SJSA1 (cell line): ENCODE measurements at places on chromosomes 6 and 20. TPM values are rescaled to one million over a fixed set of nuclear protein-coding genes. Genes with fewer than 3 reads are reported as not detected.

The FITM2 gene
- 4.4 and 6.9 TPM in 2 replicates for total RNA-seq

The ZSCAN9 gene
- 24.3 and 34.9 TPM in 2 replicates for total RNA-seq

The CNBD2 gene
- 3.6 TPM in 2 replicates for total RNA-seq

The BEND6 gene
- 7.0 and 11.9 TPM in 2 replicates for total RNA-seq

The CEP43 gene
- 33.0 and 35.1 TPM in 2 replicates for total RNA-seq

The EDN3 gene
- not detected in 2 replicates for total RNA-seq

The SLC22A7 gene
- total RNA-seq = not detected in 2 replicates

The LRRC73 gene
- total RNA-seq = not detected in 2 replicates

The NKX2-2 gene
- 5.7 and 19.8 TPM in 2 replicates for total RNA-seq

The FABP7 gene
- not detected in 2 replicates for total RNA-seq

The MROH8 gene
- 2.3 and 5.1 TPM in 2 replicates for total RNA-seq

The HRH3 gene
- total RNA-seq = not detected in 2 replicates

The ZC3H12D gene
- not detected in 2 replicates for total RNA-seq

The PCK1 gene
- not detected in 2 replicates for total RNA-seq

The AVP gene
- total RNA-seq = not detected in 2 replicates

- DNase-seq = no peak
Measured at GRCh38 chr6:154555073-154555677, 44.7 kb upstream of the CNKSR3 start.

- no peak for DNase-seq
Measured at GRCh38 chr20:3753098-3753497, 14.5 kb downstream of the ADISSP start.

- DNase-seq = no peak
Measured at GRCh38 chr6:79377047-79377446, 142.6 kb upstream of the HMGN3 start.

GRCh38 chr6:16184129-16184528, 54.3 kb upstream of the GMPR start:
- peak; percentile 18 for DNase-seq

GRCh38 chr20:52655395-52655794, 316.8 kb upstream of the TSHZ2 start:
- DNase-seq = no peak

- DNase-seq = peak; percentile 37
Measured at GRCh38 chr6:34656378-34657036, 40.1 kb downstream of the ILRUN start.

- no peak for DNase-seq
Measured at GRCh38 chr6:3848380-3848779, 793 bp upstream of the FAM50B start.

GRCh38 chr20:37366743-37367142, 20.8 kb downstream of the SRC start:
- DNase-seq = no peak

DNA sequence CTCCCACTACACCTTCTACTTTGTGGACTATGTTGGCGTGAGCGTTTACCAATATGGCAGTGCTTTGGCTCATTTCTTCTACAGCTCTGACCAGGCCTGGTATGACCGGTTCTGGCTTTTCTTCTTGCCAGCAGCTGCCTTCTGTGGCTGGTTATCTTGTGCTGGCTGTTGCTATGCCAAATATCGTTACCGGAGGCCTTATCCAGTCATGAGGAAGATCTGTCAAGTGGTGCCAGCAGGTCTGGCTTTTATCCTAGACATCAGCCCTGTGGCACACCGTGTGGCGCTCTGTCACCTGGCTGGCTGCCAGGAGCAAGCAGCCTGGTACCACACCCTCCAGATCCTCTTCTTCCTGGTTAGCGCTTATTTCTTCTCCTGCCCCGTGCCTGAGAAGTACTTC, 16.5 kb upstream of the EFHC1 start:
- DNase-seq = no peak

GRCh38 chr6:77324866-77325265, 138.4 kb downstream of the HTR1B start:
- DNase-seq = no peak

- no peak for DNase-seq
Measured at GRCh38 chr6:52984247-52984646, 10.8 kb downstream of the GSTA4 start.

- no peak for DNase-seq
Measured at GRCh38 chr20:62734881-62735280, 26.2 kb downstream of the NTSR1 start.

- no peak for DNase-seq
Measured at GRCh38 chr6:129920103-129920798, 59.1 kb upstream of the TMEM244 start.

- DNase-seq = no peak
Measured at GRCh38 chr6:111600154-111600553, 5.5 kb downstream of the TRAF3IP2 start.

- DNase-seq = no peak
Measured at GRCh38 chr20:22508426-22508825, 75.9 kb downstream of the FOXA2 start.

DNA sequence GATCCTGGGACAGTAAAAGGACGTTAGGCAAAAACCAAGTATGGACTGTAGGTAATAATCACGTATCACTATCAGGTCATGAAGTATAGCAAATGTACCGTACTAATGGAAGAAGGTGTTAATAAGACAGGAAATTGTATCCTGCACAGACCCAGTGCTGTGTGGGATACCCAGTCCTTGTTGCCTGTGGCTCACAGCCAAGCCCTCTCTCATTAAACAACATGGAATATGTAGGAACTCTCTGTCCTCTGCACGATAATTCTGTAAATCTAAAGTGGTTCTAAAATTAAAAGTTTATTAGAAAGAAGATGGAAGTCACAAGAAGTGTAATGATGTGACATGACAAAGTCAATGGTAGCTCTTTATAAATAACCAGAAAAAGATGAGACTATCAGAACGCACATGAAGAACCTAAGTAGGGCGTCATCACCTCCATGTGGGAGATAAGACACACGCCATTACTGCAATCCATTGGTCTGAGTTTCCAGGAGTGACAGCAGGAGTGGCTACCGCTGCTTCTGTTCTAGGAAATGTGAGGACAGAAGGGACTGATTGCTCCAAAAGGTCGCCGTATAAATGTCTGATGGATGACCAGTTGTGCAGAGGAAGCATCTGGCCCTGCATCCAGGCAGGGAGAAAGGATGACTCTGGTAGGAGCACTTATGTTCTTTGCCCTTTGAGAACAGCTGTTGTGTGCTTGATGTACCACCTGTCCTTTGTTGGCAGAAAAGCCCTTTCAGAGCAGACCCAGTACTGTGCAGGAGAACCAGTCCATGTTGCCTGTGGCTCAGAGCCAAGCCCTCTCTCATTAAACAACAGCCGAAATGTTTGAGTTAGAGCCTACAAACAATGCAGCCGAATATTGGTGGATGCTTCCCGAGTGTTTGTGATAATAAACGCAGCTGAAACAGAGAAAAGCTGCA, 125.6 kb downstream of the FIG4 start:
- DNase-seq = no peak

DNA sequence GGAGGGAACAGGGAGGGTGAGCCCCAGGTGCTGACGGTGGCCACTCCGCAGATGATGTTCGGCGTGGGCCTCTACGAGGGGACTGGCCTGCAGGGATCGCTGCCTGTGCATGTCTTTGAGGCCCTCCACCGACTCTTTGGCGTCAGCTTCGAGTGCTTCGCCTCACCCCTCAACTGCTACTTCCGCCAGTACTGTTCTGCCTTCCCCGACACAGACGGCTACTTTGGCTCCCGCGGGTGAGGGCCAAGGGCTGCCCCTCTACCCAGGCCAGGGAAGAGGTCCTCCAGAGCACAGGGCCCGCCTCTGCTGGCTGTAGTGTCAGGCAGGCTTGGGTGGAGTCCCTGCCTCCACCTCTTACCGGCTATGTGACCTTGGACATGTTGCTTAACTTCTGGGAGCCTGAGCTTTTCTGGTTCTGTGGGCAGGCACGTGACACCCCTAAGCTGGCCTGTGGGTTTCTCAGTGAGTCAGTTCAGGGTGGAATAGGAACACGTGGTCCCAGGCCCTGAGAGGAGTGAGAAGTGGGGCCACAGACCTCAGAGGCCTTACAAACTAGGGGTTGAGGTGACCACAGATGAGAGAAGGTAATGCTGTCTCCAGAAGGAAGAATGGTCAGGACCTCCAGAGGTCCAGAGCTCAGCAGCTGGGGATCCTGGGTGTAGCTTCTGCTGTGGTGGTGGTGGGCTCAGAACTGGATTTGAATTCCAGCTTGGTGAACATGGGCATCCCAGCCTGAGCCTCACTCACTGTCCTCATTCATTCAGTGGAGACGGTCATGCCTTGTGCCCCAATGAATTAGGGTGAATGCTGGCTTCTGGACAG, 11.9 kb downstream of the PCIF1 start:
- DNase-seq = no peak

DNA sequence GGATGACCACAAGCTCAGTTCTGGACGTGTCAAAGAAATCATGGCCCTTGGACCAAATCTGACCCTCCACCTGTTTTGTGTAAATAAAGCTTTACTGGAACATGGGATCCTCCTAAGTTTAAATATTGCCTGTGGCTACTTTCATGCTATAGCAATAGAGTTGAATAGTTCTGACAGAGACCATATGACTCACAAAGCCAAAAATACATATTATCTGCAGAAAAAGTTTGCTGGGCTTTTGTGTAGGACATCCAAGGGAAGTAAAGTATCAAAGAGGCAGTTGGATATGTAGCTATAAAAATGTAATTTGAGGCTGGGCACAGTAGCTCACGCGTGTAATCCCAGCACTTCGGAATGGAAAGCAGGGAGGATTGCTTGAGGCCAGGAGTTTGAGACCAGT, 78.9 kb downstream of the TOX2 start:
- DNase-seq = no peak

GRCh38 chr6:108608453-108609275, 47.9 kb downstream of the FOXO3 start:
- no peak for DNase-seq

DNA sequence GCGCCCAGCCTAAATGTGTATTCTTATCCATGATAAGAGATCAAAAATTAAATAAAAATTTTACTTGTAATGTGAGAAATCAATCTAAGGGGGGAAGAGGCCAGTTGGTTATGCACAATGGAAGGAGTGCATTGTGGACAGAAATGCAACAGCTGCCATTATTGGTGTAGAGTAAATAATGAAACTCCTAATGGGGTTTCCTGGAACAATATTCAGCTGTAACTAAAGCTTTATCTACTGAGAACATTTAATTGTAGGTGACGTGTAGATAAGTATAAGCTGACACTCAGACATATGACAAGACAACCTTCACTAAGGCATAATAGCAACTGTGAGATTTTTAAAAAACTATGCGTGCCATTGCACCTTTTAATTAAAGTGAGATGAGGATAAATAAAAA, 71.4 kb downstream of the CEP57L1 start:
- no peak for DNase-seq

DNA sequence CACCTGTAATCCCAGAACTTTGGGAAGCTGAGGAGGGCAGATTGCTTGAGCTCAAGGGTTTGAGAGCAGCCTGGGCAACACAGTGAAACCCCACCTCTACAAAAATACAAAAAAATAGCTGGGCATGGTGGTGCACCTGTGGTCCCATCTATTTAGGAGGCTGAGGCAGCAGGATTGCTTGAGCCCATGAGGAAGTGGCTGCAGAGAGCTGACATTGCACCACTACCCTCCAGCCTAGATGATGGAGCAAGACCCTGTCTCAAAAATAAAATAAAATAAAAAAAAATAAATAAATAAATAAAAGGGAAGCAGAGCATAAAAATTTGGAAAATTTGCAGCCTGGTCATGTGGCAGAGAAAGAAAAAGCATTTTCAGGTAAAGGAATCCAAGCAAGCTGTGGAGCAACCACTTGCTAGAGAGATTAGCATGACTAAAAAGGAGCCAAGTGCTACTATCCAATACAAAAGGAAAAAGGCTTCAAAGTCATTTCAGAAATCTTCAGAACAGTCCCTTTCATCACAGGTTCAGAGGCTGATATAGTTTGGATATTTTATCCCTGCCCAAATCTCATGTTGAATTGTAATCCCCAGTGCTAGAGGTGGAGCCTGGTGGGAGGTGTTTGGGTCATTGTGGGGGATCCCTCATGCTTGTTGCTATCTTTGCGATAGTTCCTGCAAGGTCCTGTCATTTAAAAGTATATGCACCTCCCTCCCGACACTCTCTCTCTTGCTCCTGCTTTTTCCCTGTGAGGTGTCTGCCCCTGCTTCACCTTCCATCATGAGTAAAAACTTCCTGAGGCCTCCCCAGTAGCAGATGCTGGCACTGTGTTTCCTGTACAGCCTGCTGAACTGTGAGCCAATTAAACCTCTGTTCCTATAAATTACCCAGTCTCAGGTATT, 11.2 kb upstream of the TTK start:
- no peak for DNase-seq

GRCh38 chr6:5904532-5904931, 102.2 kb downstream of the NRN1 start:
- DNase-seq = no peak

DNA sequence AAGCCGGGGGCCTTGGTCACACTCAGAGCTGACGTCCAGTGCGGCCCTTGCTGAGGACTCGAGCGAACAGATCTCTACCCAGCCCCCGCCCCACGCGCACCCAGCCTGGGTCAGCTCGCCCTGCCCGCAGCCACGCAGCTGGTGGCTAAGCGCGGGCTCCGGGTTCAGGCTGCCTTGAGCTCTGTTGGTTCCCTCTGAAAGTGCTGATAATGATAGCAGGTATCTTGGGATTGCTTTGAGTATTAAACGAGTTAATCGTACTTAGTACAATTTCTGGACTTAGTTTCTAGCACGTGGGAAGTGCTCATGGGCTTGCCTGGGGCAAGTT, 88.1 kb upstream of the TGM3 start:
- DNase-seq = no peak

DNA sequence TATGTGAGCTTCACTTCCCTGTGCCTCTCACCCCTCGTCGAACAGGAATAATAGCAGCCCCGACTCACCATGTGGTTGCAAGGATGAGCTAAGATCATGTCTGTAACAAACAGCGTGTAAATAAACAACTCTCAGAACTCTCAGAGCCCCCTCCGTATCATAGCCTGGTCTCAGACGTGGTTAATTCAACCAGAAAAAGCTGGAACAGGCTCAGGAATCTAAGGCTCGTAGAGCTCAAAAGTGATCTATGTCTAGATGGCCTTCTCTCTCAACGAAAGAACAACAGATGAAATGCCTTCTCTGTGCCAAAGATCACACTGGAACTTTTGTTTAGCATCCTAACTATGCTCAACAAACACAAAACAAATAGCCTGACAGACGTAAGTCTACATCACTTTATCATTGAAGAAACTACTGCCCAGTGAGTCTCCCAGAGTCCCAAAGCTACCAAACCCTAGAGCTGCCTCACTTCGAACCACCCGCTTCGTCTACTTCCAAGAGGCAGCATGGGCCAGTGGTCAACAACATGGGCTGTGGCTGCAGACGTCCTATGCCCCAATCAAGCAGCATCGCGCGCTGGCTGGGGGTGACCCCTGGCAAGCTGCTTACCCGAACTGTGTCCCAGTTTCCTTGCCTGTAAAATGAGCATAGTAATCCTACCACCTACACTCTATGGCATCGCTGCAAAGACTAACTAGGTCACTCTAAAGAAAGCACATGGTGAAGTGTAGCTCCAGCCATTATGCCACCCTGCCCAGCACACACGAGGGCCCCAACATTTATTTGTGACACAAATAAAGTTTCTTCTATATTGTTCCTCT, 35.1 kb downstream of the NFATC2 start:
- DNase-seq = peak; percentile 27

- DNase-seq = no peak
Measured at GRCh38 chr6:166119116-166119911, 48.3 kb downstream of the TBXT start.
